ENCODE measurements at places on chromosomes 11 and 22. TPM values are rescaled to one million over a fixed set of nuclear protein-coding genes. Genes with fewer than 3 reads are reported as not detected.

The EMSY gene
- total RNA-seq = 18.1 TPM

The RFPL2 gene
- not detected for total RNA-seq

DNA sequence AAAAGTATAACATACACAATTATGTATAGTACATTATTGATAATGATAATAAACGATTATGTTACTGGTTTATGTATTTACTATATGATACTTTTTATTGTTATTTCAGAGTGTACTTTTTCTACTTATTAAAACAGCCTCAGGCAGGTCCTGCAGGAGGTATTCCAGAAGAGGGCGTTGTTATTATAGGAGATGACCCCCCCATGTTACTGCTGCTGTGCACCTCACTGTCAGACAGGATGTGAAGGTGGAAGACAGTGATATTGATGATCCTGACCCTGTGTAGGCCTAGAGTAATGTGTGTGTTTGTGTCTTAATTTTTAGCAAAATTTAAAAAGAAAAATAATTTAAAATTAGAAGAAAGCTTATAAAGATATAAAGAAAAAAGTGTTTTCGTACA is 57.6 kb downstream of the REXO2 start:
- no peak for DNase-seq

GRCh38 chr22:26672060-26672471 is 14.7 kb downstream of the MIAT start:
- no peak for DNase-seq

- DNase-seq = no peak
Measured at GRCh38 chr11:82634091-82634490, 99.6 kb downstream of the FAM181B start.

DNA sequence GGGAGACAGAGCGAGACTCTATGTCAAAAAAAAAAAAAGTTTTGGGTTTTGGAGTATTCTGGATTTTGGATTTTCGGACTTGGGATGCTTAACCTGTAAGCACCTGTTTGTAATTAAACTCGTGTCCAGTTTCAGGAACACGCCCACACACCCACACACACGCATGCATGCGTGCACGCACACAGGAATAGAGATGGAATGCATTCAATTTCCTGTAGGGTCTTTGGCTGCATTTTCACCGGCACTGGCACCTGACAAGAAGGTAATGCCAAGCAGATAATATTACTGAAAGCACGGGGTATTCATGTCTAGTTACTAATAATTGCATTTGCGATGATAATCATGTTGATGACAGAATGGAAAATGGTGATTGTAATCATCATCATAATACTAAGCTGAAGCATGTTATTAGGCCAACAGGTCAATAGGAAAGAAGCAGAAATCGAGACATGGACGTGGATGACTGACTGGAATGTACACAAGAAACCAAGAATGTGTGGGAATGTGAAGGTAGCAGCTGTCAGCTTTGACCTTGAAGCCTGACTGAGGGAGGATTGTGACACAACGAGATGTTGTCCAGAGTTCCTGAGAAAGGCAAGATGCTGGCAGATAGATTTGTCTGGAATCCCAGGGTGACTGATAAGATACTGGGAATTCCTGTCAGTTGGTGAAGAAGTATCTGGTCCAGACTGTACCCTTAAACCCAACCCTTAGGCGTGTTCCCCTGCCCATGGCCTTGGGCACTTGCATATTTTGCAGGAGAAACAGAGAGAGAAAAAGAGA is 108.6 kb downstream of the SYN3 start:
- no peak for DNase-seq

GRCh38 chr11:27860811-27861210 is 160.6 kb upstream of the BDNF start:
- no peak for DNase-seq

All from posterior vena cava (tissue), 2 donors.